ENCODE measurements at places on chromosomes 12 and 14.
A peak's percentile ranks its signal among the peaks of the same experiment; 100 is the strongest.

GRCh38 chr12:90229407-90230170 is 521.0 kb upstream of the ATP2B1 start:
- peak; percentile 64 for DNase-seq

- no peak for DNase-seq
These were observed at the start of gene OTOGL for GRCh38 chr12:80099259-80099658. Gene OTOGL (plus strand): TSS chr12:80099537. CDS start chr12:80209432, 109,895 bp downstream.

DNA sequence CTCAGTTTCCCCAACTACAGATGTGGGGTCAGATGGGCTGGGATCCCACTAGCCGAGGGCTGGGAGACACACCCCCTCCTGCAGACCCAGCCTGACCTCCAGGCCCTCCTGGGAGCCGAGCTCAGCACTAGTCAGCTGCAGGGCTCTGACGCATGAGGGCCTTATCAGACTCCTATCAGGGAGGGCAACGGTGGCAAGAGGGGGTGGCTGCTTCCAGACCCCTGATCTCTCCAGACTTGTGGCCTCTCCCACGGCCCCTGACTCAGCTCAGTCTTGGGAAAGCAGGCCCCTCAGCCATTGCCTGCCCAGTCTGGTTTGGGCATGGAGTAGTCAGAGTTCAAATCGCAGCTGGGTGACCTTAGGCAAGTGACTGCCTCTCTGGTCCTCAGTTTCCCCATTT is 2.5 kb downstream of the RASAL1 start:
- DNase-seq: no peak

DNA sequence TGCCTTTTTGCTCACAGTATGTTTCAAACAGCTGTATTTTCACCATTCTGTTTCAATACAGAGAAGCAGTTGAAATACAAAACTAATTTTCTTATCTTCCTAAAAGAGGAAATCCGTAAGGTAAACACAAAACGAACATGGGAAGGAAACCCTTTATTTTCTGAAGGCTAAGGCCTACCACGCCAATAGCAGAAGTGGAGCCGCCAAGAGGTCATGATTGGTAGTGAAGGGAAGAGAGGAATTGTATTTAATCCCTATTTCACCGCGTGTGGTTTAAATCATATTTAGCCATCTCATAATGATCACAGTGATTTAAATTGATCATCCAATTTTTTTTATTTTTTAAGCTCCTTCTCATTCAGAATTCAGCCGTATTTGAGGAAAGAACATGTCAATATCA is 398.2 kb downstream of the PRKD1 start:
- peak; percentile 3 for DNase-seq

GRCh38 chr12:120890963-120891362 is 13.2 kb downstream of the SPPL3 start:
- no peak for DNase-seq

GRCh38 chr14:32298346-32298745 is 30.8 kb upstream of the AKAP6 start:
- no peak for DNase-seq

GRCh38 chr12:67633708-67634107 is 14.8 kb upstream of the DYRK2 start:
- no peak for DNase-seq

DNA sequence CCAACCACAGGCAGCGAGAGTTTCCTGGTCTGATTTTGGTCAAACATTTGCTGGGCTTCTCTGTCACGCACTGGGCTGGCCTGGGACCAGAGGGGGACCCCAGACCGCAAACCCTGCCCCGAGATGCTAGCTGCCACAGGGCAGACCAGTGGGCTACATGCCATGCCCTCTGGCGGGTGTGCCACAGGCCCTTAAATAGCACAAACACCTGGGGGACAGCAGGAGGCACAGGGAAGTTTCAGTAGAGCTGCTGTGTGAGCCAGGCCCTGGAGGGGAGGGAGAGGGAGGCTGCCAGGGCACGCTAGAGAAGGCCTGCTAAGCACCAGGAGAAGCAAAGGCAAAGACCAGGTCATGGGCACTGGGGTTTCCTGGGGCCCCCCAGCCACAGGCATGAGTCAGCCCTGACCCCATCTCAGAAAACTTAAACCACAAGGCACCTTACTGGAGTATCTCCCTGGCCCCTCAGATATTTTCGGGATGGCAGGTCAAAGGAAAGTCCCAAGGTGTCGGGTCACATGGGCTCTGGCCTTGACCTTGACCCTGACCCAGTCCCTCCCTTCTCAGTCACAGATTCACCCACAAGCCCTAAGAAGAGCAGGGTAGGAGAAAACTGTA is 29.2 kb downstream of the ITPK1 start:
- DNase-seq: peak; percentile 50

DNA sequence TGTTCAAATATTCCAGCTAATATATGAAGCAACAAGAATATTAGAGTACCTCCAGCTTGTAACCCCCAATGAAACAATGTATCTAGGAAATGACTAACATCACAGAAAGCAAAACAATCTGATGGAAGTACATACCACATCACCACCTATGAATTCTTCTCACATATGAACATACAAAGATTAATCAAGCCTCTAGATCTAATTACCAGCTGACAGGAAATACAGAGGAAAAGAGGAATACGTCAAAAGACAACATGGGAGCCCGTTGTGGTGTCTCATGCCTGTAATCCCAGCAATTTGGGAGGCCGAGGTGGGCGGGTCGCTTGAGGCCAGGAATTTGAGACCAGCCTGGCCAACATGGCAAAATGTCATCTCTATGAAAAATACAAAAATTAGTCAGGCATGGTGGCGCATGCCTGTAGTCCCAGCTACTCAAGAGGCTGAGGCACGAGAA is 7.5 kb downstream of the NEDD8 start:
- DNase-seq: peak; percentile 86

- DNase-seq: no peak
These were observed 181.3 kb downstream of the CCDC59 start for GRCh38 chr12:82176761-82177490.

GRCh38 chr12:92859650-92860386 is 69.3 kb downstream of the EEA1 start:
- DNase-seq: no peak

GRCh38 chr12:41045509-41045908 is 142.6 kb upstream of the PDZRN4 start:
- DNase-seq: no peak

GRCh38 chr12:132511516-132512196 is 21.7 kb downstream of the FBRSL1 start:
- no peak for DNase-seq

DNA sequence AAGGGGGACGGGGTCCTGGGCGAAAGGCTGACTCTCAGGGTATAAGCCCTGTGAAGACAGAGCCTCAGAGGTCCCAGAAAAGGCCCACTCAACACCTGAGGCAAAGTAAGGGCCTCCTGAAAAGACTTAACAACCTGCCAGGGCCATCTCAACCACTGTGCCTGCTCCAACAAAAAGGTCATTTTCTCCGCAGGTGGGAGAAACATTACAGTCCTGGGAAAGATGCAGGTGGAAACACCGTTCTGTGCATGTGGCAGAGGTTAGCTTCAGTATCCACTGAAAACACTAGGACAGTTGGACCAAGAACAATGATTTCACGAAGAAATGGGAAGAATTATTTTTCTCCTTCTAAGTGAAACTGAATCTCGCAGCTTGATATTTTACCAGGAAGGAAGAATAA is 50.9 kb downstream of the CCDC88C start:
- no peak for DNase-seq

- no peak for DNase-seq
These were observed 38.8 kb downstream of the EVL start for GRCh38 chr14:100104006-100104352.

- no peak for DNase-seq
These were observed 6.6 kb downstream of the RTN1 start for GRCh38 chr14:59863806-59864525.

DNA sequence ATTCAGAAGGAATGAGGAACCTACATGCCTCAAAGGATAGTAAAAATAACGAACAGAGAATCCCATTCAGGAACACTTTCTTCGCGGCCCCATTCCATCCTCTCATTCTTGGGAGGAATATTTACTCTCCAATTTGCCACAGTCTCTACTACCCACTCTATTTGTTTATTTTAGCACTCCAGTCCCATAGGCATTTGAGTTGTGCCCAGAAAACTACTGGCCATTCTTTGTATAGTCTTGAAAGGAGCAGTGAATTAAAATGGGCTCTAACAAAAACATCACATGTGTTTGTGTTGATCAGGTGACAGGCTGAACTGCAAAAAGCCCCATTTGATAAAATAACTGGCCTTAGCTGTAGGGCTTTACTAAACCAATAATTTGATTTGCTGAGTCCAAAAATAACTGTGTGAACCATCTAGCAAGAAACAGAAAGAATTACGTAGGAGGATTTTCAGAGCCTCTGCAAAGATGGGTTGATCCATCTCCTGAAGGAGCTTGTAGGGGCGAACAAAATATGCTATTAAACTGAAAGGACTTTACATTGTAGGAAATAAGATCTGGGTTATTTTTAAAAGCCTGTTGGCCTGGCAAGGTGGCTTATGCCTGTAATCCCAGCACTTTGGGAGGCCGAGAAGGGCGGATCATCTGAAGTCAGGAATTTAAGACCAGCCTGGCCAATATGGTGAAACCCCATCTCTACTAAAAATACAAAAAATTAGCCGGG is 142.3 kb upstream of the CPNE8 start:
- no peak for DNase-seq

All from epithelial cell of esophagus (primary cell).